SIG-M5 (cell line): ENCODE measurements at places on chromosomes 7 and 10.

GRCh38 chr7:105931179-105931578 is 31.9 kb upstream of the CDHR3 start:
- no peak for DNase-seq

DNA sequence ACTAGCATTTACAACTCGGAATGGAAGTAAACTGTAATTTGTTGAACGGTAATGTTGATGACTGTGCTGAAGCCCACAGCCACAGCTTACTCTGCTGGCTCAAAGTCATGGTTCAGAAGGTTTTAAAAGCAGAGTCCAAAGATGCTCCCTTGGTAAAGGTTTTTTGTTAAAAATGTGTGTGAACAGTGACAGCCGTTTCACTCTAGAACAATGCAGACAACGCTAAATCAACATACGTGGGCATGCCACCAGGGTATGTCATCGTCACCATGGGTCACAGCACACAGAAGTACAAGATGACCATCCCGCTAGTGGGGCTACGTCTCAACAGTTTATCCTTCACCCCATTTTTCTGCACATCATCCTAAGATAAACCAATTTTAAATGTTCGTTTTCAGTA is 106.5 kb upstream of the LANCL2 start:
- no peak for DNase-seq

- DNase-seq, result no peak
Measured at GRCh38 chr10:101131962-101132635, 999 bp downstream of the TLX1 start.

DNA sequence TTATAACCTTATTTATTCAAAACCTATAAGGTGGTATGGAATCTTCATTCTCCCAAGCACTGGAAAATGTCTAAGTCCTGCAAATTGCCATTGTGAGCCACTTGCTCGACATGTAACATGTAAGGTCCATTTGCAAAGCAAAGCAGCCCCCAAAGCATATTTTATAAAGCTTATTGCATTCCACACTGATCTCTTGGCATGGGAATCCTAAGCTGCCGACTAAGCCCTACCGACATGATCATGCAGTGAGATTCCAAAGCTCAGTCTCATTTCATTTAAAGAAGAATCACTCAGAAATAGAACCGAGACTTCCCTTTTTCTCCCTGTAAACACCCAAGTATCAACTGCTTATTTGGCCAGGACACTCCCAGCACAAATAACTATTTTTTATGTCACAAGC is 333.4 kb upstream of the MYO3A start:
- DNase-seq, result no peak
